Fibroblast of lung (primary cell): ENCODE measurements at places on chromosomes 6 and 20. TPM values are rescaled to one million over a fixed set of nuclear protein-coding genes. Genes with fewer than 3 reads are reported as not detected.

- no peak for DNase-seq
These were observed 13.7 kb downstream of the PNPLA1 start for GRCh38 chr6:36283608-36284007.

- no peak for DNase-seq
These were observed 18.6 kb upstream of the POLR1H start for GRCh38 chr6:30042476-30042875.

DNA sequence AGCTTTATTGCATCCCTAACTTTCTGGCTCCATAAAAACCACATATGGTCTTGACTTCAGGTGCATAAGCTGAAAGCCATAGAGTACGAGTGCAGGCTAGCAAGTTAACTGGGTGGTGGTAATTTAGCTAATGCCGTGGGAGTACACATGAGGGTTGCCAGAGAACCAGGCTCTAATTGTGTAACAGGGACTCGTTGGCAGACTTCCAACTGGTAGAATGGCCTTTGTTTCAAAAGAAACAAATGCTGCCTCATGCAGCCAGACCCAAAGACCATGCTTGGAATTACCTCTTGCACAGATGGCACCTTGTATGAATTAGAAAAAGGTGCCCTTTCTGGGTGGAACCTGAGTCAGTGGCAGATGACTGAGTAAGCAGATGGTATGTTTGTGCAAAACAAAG is 73.2 kb downstream of the LY86 start:
- DNase-seq, result no peak

DNA sequence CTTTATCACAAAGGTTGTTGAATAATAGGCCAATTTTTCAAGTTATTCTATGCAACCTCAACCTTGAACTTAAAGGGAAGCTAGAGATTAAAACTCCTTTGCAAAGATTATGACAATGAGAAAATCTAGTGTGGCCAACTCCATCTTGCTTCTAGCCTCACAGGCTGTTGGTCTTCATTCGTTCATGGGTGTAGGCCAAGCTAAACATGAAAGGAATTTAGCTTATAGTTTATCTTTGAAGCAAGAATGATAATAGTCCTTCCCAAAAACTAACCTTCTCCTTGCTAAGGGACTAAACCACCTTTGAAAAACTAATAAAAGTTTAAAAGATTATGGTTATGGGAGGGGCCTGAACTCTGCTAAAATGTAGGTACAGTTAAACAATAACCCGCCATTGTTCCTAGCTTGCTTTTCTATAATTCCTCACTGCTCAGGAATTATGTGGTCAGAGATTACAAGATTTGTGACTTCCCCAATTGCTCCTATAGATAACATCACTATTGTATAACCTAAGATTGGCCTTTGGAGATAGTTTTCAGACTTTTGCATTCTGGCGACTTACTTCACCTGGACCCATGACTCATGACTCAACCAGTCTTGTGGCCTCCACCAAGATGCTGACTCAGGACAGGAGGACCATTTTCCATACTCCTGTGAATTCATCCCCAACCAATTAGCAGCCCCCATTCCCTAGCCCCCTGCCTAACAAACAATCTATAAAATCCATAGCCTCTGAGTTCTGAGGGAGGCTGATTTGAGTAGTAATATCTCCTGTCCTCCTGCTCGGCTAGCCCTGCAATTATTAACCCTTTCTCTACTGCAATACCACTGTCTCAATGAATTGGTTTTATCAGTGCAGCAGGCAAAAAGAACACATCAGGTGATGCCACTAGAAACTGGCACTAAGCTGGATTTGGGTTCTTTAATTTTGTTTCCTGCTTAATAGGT is 154.5 kb downstream of the CD83 start:
- DNase-seq, result peak; percentile 89

GRCh38 chr6:100266494-100267401 is 198.0 kb downstream of the SIM1 start:
- peak; percentile 50 for DNase-seq

GRCh38 chr6:4994741-4995140 is 9.1 kb downstream of the RPP40 start:
- DNase-seq, result no peak

DNA sequence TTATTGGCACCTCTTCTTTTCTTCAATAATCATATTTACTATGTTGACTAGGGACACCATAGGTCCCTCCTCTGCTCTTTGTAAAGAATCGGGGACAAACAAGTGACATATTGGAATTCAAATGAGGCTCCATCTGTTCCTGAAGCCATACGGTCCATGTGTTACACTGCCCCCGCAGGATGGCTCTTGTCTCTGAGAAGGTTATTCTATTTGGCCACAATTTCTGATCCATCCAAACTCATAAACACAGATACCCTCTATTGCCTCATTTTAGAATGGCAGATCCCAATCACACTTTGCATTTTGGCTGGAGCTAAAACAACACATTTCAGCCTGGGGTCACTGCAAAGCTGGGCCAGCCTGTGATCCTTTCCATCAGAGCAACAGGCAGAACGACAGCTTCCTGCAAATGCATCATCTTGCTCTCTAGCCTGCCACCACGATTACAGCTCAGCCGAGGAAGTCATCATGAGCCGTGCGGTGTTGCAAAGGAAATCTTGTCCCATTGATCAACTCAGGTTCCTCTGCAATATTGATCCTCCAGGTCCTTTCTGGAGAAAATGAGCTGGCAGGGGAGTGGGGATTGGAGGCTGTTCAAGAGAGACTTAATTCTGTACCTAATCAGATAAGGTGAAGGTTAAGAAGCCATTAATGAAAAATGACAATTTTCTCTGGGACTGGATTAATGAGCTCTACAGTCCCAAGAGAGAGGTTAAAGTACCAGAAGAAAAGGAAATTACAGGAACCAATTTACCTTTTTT is 73.1 kb downstream of the AGPAT4 start:
- DNase-seq, result no peak

BPIFB1 gene
- total RNA-seq, result not detected in 2 replicates

NKAPL gene
- total RNA-seq, result 2.8 and 3.3 TPM in 2 replicates

ZNFX1 gene
- 29.5 and 46.2 TPM in 2 replicates for total RNA-seq

EZR gene
- 55.2 and 89.0 TPM in 2 replicates for total RNA-seq
